Dermis lymphatic vessel endothelial cell (primary cell): ENCODE measurements at places on chromosomes 3 and 15. TPM values are rescaled to one million over a fixed set of nuclear protein-coding genes. Genes with fewer than 3 reads are reported as not detected.

Gene REC114
- not detected in 2 replicates for total RNA-seq

Gene GP5
- total RNA-seq = 0.09 and 0.22 TPM in 2 replicates

Gene NTRK3
- total RNA-seq = not detected in 2 replicates

Gene IQCF5
- not detected in 2 replicates for total RNA-seq

Gene IQGAP1
- 144 and 216 TPM in 2 replicates for total RNA-seq

Gene C2CD4B
- total RNA-seq = 15.6 and 20.8 TPM in 2 replicates

Gene CEP19
- 8.5 and 10.6 TPM in 2 replicates for total RNA-seq

Gene ZMYND10
- under 0.01 and 0.11 TPM in 2 replicates for total RNA-seq
